ENCODE measurements at places on chromosomes 7 and 10. TPM values are rescaled to one million over a fixed set of nuclear protein-coding genes. Genes with fewer than 3 reads are reported as not detected.

DNA sequence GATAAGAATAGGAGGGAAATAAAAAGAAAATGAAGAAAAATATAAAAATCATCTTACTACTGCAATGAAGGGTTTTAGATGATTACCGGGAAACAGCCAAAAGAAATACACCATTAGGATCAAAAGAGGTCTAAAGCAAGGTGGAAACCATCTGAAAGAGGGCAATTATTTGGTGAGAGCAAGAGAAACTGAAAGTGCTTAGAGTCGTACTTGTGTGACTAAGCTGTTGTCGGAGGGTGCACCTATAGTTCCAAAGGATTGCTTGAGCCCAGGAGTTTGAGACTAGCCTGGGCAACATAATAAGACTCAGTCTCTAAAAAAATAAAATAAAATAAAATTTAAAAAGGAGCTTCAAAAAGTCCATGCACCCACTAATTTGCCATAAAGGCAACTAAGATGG is 169.5 kb downstream of the DKK1 start:
- DNase-seq = no peak

The NYAP1 gene
- 0.10 TPM for polyA plus RNA-seq

The EN2 gene
- polyA plus RNA-seq = not detected

- DNase-seq = no peak
Measured at GRCh38 chr7:35792873-35793489, 7.9 kb upstream of the SEPTIN7 start.

- DNase-seq = no peak
Measured at GRCh38 chr7:16543456-16543855, 16.8 kb downstream of the LRRC72 start.

DNA sequence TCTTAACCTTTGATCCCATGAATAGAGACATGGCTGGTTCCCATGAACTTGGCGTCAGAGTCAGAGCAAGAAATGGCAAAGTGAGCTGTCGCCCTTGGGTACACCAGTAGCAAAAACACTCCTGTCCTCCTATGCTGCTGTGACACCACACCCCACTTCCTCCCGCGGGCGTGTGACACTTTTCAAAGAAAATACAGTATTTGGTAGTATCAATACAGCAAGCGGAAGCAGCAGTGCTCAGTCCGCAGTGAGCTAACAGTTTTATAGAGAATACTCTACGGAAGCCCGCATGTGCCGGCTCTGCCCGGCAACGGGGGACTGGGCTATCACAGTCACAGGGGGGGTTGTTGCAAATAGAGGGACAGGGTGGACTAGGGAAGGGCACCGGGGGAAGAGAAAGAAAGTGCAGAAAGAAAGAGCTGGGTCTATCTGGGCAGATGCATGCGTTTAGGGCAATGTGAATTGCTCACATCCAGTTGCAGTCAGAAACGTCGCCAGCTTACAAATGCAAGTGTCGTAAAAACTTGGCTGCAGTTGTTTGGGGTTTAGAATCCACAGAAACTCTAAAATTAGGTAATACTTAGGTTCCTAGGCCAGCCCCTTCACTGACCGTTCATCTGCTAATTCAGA is 49.8 kb downstream of the PRKCQ start:
- DNase-seq = no peak

GRCh38 chr10:101625821-101626412 is 37.8 kb downstream of the DPCD start:
- DNase-seq = no peak

DNA sequence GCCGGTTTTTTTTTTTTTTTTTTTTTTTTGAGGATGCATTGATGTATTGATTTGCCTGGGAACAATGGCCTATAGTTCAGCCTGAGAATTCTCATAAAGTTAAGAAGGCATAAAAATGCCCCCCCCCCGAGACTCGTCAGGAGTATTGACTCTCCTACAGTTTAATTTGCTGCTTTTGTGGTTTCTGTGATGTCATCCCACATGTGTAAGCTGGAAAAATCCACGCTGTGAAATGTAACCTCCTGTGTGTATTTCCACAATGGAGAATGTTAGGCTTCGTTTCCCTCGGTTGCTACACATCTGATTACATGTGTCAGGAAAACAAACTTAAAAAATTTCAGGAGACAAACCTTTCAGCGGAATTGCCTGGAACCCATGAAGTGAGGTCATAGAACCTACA is 117.9 kb downstream of the FANK1 start:
- DNase-seq = peak; percentile 49

- no peak for DNase-seq
Measured at GRCh38 chr7:25303281-25304181, 75.2 kb upstream of the NPVF start.

The GNG11 gene
- polyA plus RNA-seq = 9.3 TPM

DNA sequence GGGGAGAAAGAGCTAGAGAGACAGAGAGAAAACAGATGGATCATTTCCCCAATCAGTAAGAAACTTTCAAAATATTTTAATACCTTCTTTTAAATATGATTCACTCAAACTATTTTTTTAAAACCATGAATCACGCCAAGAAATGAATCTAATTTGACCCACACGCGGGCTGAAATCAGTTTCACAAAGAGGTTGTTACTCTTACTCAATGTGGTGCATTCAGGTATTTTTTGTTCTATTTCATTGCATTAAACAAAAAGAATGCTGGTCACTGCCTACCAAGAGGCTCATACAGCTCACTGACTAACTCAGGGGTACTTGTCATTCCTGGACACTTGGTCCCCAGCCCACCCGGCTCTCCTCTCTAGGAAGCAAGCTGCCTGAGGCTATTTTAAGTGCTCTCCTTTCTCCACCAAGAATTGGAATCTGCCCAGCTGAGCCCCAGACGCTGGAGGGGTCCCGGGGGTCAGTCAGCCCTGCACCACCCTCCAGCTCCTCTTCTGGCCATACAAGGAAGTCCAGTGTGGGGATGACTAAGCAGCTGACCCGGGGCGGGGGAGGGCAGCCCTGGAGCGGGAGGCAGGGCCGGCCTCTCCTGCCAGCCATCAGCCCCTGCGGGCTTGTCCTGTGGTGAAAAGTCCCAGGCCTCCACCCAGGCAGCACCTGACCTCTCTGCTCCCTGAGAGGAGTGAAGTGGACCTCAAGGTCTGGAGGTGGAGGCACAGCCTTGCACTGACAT is 21.7 kb upstream of the PFKP start:
- DNase-seq = peak; percentile 35
